ENCODE measurements at places on chromosomes 4 and X. TPM values are rescaled to one million over a fixed set of nuclear protein-coding genes. Genes with fewer than 3 reads are reported as not detected.

The PDLIM3 gene
- total RNA-seq = 1.4 TPM

The ARAP2 gene
- total RNA-seq = 1.6 TPM

The PCDH19 gene
- total RNA-seq = 3.4 TPM

The HSPA4L gene
- total RNA-seq = 0.77 TPM

The FHIP1A gene
- total RNA-seq = 25.7 TPM

The PPP4R3C gene
- not detected for total RNA-seq

Data from neural progenitor cell (in vitro differentiated cells).